ENCODE measurements at places on chromosomes 11 and 22. TPM values are rescaled to one million over a fixed set of nuclear protein-coding genes. Genes with fewer than 3 reads are reported as not detected.

MS4A6E gene
- total RNA-seq, result not detected

DNA sequence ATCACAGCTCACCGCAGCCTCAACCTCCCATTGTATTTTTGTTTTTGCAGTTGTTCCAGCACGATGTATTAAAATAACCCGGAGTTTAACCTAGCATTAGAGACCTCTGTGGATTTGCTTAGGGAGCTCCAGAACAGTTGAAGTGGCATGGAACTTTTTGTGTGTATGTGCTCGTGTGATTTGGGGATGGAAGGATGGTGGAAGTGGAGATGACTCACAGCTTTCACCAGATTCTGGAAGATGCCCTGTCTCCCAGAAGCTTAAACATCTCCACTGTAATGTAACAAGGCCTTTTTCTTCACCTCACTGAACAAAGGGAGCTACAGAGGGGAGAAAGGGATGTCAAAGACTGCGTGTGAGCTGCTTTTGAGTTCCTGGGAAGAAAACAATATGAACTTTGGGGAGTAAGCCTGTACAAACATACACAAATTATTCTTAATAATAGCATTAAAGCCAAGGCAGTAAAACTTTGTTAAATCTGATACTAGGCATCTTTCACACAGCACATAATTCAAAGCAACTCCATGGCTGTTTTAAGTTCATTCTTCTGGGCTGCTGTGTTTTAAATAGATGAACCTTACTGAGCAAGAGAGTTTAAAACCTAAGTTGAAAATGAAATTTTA lies 226.4 kb downstream of the ADAMTS15 start:
- H3K4me1 ChIP-seq, result no peaks in the 10 kb centered on the region
- no peaks in the 10 kb centered on the region for H3K27me3 ChIP-seq
- H3K4me3 ChIP-seq, result no peak overlapping the region
- no peaks in the 10 kb centered on the region for H3K36me3 ChIP-seq
- no peak for DNase-seq

DNA sequence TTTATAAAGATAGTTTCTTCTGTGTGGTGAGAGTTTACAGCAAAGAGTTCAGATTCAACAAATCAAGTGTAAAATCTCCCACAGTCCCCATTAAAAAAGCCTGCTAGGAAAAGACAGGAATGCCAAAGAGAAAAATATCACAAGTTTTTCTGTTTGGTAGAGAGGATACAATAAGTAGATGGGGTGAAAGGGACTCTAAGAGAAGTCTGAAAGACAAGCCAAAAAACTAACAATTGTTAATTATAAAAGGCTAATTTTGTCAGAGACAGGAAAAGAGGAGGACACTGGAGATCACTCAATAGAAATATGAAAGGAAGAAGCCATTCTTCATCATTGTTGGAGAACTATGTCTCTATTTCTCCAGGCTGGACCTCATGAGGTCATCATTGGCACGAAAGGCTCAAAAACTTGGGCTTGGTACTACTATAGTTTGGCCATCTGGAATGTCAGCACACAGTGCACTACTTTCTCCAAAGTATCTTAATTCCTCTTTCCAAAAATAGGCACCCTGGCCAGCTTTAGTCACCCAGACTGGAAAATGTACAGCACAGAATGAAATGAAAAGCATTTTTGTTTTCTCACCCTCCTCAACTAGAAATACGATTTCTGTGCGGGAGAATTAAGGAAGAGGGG lies 531 bp upstream of the SOX6 start:
- no peaks in the 10 kb centered on the region for H3K4me1 ChIP-seq
- no peaks in the 10 kb centered on the region for H3K27me3 ChIP-seq
- peak; percentile 58 for DNase-seq

OR6A2 gene
- total RNA-seq, result 0.55 TPM

- no peaks in the 10 kb centered on the region for H3K4me1 ChIP-seq
- no peak overlapping the region for H3K4me3 ChIP-seq
- H3K27me3 ChIP-seq, result peaks cover 2% of the 10 kb centered on the region
- no peaks in the 10 kb centered on the region for H3K36me3 ChIP-seq
- H3K27ac ChIP-seq, result no peak overlapping the region
Observed at GRCh38 chr11:124930799-124931198, 5.0 kb downstream of the HEPACAM start.

YPEL1 gene
- total RNA-seq, result 6.1 TPM

- H3K27ac ChIP-seq, result peak overlapping the region; percentile 94
- peak; percentile 96 for DNase-seq
- no peak overlapping the region for H3K4me3 ChIP-seq
- peaks cover 62% of the 10 kb centered on the region for H3K4me1 ChIP-seq
Observed at GRCh38 chr11:126115816-126116331, 53.2 kb upstream of the CDON start.

- no peaks in the 10 kb centered on the region for H3K36me3 ChIP-seq
- H3K27ac ChIP-seq, result peak overlapping the region; percentile 58
- no peak for DNase-seq
- no peaks in the 10 kb centered on the region for H3K27me3 ChIP-seq
Observed at GRCh38 chr11:2807801-2808241, 77.8 kb downstream of the CDKN1C start.

- H3K27ac ChIP-seq, result peak overlapping the region; percentile 81
- no peaks in the 10 kb centered on the region for H3K27me3 ChIP-seq
- no peaks in the 10 kb centered on the region for H3K36me3 ChIP-seq
Observed at GRCh38 chr11:8808226-8808585, 102.8 kb upstream of the AKIP1 start.

ZNF215 gene
- total RNA-seq, result 2.4 TPM

DNA sequence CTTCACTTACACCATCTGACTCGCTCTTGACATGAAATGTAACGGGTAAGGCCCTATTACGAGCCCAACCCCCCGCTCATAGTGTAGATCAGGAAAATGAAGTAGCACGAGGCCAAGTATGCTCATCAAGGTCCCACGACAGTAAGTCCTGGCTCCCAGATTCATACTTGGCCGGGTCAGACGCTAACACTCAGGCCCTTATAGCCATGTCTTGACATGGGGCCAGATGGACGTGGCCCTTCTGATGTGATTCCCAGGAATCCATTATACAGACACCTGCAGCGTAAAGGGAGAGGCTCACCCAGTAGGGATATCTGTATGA lies 175.1 kb downstream of the CEP164 start:
- no peaks in the 10 kb centered on the region for H3K4me1 ChIP-seq
- no peaks in the 10 kb centered on the region for H3K36me3 ChIP-seq
- no peak for DNase-seq
- H3K4me3 ChIP-seq, result no peak overlapping the region
- no peak overlapping the region for H3K27ac ChIP-seq
- H3K27me3 ChIP-seq, result peaks cover 23% of the 10 kb centered on the region

- H3K36me3 ChIP-seq, result peaks cover 10% of the 10 kb centered on the region
- no peaks in the 10 kb centered on the region for H3K27me3 ChIP-seq
- H3K4me3 ChIP-seq, result no peak overlapping the region
- peak; percentile 96 for DNase-seq
- H3K27ac ChIP-seq, result peak overlapping the region; percentile 83
Observed at GRCh38 chr22:40396882-40397281, 26.5 kb downstream of the SGSM3 start.

FAT3 gene
- total RNA-seq, result 49.6 TPM

- no peaks in the 10 kb centered on the region for H3K27me3 ChIP-seq
- peak overlapping the region; percentile 58 for H3K27ac ChIP-seq
- no peak overlapping the region for H3K4me3 ChIP-seq
- peaks cover 67% of the 10 kb centered on the region for H3K4me1 ChIP-seq
Observed at GRCh38 chr22:38246692-38247091, 26.1 kb downstream of the TMEM184B start.

TSGA10IP gene
- total RNA-seq, result not detected

DNA sequence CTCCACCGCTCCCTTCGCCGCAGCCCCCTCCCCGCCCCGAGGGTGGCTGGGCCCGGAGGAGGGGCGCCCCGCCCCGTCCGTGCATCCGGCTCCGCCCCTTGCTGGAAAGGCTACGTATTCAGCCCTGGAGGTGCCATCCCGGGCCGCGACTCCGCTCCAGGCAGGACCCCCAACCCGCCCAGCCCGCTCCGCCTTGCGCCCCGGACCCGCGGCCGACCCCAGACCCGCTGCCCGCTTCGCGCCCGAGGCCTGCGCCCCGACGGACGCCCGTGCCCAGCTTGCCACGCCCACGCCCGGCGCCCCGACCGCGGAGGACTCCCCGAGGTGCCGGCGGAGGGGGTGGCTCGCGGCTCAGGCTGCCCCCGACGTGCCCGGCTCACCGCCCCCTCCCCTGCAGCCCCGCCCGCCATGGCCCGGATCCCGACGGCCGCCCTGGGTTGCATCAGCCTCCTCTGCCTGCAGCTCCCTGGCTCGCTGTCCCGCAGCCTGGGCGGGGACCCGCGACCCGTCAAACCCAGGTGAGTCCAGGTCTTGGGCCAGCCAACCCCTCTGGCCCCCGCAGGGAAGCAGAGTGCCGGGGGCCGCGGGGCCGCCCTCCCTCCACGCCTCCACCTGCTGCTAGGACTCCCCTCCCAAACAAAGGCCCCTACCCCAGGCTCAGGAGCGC lies at the start of gene ADM2:
TSS of gene ADM2 (plus strand) at position 104 of the 667 bp plus-strand sequence. CDS start at position 409, 305 bp downstream.
- peak; percentile 62 for DNase-seq
- peak within 1 kb of the TSS; percentile 56 for H3K4me3 ChIP-seq
- H3K36me3 ChIP-seq, result no peaks in the 10 kb centered on the region

- H3K4me1 ChIP-seq, result peaks cover 41% of the 10 kb centered on the region
- H3K36me3 ChIP-seq, result peaks cover 41% of the 10 kb centered on the region
- DNase-seq, result no peak
- H3K27me3 ChIP-seq, result no peaks in the 10 kb centered on the region
- peak overlapping the region; percentile 91 for H3K27ac ChIP-seq
Observed at GRCh38 chr22:41681616-41682015, 7.1 kb downstream of the SNU13 start.

C22orf42 gene
- not detected for total RNA-seq

ELFN2 gene
- total RNA-seq, result 0.18 TPM

APOL1 gene
- total RNA-seq, result 11.6 TPM

CHADL gene
- total RNA-seq, result 1.4 TPM

- H3K27me3 ChIP-seq, result no peaks in the 10 kb centered on the region
- no peak for DNase-seq
- peaks cover 41% of the 10 kb centered on the region for H3K36me3 ChIP-seq
- H3K4me3 ChIP-seq, result no peak overlapping the region
Observed at GRCh38 chr22:27911330-27911729, 7.7 kb downstream of the PITPNB start.

DNA sequence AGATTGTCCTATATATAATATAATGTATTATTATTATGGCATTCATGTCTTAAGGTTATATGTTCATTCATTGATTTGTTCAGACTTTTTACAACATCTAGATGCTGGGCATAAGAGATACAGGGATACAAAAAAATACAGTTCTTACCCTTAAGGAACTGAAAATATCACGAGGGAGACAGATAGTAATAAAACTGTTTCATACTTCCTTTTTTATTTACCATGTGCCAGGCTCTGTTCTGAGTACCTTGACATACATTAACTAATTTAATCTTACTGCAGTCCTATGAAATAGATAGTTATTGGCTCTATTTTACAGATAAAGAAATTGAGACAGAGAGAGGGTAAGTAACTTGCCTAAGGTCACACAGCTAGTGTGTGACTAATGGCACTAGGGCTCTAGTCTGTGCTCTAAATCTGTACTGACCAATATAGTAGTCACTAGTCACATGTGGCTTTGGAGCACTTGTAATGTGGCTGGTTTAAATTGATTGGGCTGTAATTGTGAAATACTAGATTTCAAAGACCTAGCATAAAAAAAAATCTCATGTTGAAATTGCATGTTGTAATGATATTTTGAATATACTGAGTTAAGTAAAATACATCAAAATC lies 21.3 kb downstream of the TRIM44 start:
- no peak for DNase-seq
- H3K4me3 ChIP-seq, result no peak overlapping the region
- no peak overlapping the region for H3K27ac ChIP-seq
- peaks cover 32% of the 10 kb centered on the region for H3K36me3 ChIP-seq

Data from stomach (tissue), 19 donors.